ENCODE measurements at places on chromosomes 5 and 9. TPM values are rescaled to one million over a fixed set of nuclear protein-coding genes. Genes with fewer than 3 reads are reported as not detected.

DNA sequence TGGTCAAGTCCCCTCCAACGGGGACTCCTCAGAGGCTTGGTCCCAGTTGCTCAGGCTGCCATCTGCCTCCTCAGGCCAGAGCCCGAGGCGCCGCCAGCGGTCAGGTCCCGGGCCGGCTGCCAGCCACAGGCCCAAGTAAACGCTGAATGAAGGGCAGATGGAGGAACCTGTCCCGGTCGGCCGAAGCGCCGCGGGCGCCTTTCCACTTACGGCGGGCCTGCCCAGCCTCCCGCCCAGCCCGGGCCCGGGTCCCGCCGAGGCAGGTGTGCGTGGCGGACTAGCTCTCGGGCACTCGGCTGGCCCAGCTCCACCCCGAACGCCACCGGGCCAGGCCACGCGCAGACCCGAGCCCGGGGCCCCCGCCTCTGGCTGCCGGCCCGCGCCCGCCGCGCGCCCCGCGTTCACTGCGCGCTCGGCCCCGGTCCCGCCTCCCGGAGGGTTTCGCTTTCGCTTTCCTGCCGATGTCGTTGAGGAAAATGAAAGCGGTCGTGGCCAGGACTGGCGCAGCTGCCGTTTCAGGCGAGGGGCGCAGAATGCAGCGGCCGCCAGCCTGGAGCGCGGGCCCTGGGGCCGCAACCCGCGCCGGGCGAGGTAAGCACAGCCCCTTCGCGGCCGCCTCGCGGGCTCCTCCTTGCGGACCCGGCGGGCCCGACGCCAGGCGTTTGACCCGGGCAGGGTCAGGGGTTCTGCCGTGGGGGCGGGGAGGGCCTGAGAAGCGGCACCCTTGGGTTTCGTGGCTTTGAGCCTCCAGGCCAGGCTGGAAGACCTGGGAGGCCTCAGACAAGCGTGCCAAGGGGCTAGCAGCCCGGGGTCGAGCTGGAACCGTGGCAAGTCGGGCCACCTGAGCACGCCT is 41.2 kb downstream of the SLC22A5 start:
- DNase-seq: peak; percentile 91

DNA sequence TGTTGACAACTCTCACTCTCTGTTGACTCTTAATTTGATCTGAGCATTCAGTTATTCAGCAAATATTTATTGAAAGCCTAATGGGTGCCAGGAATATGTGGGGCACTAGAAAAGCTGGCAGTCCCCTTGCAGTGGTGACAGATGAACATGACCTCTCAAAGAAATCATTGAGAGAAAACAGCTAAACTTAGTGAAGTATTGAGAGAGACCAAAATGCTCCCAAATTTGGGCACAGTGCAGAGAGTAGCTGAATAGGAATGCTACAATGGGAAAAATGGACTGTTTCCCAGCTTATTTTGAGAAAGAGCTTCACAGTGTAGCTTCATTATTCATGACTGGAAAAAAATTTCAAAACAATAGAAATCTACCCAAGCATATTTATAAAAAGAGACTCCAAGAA is 257.9 kb downstream of the SGCD start:
- peak; percentile 35 for DNase-seq

GRCh38 chr9:92728831-92729734 is 35.5 kb downstream of the BICD2 start:
- peak; percentile 19 for DNase-seq

DNA sequence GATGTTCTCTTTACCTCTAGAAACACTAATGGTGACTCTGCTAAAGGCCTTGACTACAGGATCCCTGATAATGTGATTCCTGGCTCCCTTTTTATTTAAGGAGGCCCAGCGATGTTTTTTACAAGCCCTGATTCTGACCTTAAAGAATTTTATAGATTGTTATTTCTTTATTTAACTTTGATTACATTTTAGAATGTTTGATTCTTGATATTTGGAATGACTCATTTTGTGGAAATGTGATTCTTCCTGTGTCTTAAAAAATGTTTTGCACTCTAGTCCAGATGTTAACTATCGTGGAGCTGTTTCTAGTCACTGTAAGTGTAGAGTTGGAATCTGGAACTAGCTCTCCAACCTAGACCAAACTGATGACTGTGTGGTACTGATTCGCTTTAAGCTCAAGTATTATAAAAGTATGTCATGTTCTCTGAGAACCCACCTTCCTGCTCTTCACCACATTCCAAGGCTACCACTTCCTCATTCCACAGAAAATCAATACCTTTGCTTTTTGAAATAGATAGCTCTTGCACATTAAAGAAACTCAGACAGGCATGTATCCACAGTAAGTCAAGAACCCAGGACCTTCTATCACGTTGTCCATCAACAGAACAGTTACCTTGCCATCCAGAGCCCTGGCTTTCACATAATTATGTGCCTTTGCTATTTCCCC is 65.2 kb downstream of the JMY start:
- no peak for DNase-seq

- DNase-seq: peak; percentile 42
Observed at GRCh38 chr5:83472508-83473345, 1.2 kb downstream of the VCAN start.

KCTD16 gene
- total RNA-seq: 0.11 TPM

CLIC3 gene
- total RNA-seq: 1.5 TPM

CAMSAP1 gene
- 19.9 TPM for total RNA-seq

PCA3 gene
- not detected for total RNA-seq
